CD8-positive, alpha-beta memory T cell (primary cell): ENCODE measurements at places on chromosomes 3 and 15. TPM values are rescaled to one million over a fixed set of nuclear protein-coding genes. Genes with fewer than 3 reads are reported as not detected.

The FGD5 gene
- polyA plus RNA-seq = not detected

The PLSCR5 gene
- not detected for polyA plus RNA-seq

The ABTB1 gene
- 64.0 TPM for polyA plus RNA-seq

The TF gene
- not detected for polyA plus RNA-seq

The CCR3 gene
- 0.22 TPM for polyA plus RNA-seq

The NME9 gene
- 0.44 TPM for polyA plus RNA-seq

The CGNL1 gene
- not detected for polyA plus RNA-seq

The ADGRG7 gene
- polyA plus RNA-seq = not detected

The SKIC8 gene
- 82.5 TPM for polyA plus RNA-seq

The THPO gene
- not detected for polyA plus RNA-seq

The OPA1 gene
- polyA plus RNA-seq = 25.4 TPM

The GPR62 gene
- not detected for polyA plus RNA-seq

The MAP6D1 gene
- polyA plus RNA-seq = 3.6 TPM

The GASK1A gene
- not detected for polyA plus RNA-seq

The CMTM8 gene
- 3.3 TPM for polyA plus RNA-seq

The GXYLT2 gene
- polyA plus RNA-seq = not detected

The CLCN2 gene
- polyA plus RNA-seq = 0.54 TPM
